ENCODE measurements at places on chromosomes 6 and 20.

GRCh38 chr6:168962886-168963285 lies 290.8 kb downstream of the THBS2 start:
- DNase-seq = no peak

- DNase-seq = no peak
These were observed 91.9 kb upstream of the CLDN20 start for GRCh38 chr6:155171747-155172449.

- DNase-seq = no peak
These were observed 55.6 kb downstream of the FILIP1 start for GRCh38 chr6:75438013-75438431.

GRCh38 chr6:39218868-39219567 lies 10.3 kb downstream of the KCNK5 start:
- peak; percentile 67 for DNase-seq

DNA sequence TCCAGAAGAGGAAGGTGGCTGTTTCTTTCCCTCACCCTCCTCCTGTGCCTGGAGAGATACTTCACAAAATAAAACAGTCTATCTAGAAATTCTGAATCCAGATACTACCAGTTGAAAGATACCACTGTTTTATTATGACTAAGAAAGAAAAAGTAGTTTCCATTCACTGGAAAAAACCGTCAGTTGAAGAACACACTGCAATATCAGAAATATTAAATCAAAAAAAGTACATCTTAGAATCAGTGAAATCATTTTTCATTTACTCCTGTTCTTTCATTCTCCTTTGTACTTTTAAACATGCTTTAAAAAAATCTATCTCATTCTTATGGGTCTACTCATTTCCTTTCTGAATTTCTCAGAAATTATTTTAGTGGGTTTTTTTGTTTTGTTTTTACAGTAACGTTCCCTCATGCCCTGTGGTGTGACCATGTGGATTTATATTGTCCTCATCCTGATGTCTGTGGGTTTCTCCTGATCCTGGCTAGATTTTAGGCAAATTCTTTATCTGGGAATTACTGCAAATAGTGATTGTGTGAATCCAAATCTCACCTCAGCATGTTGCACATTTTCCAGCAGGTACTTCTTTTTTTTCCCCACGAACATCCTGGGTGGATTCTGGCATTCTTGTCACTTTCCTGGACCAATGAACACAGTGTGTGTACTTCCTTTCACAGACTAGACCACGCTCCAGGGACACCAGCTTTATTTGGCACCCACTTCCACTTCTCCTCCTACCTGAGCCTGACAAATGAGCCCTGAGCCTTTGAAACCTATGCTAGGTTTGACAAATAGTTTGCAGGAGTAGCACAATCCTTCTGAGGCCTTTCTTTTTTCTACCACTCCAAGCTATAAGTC lies 114.0 kb upstream of the LAMP5 start:
- DNase-seq = no peak
